ENCODE measurements at places on chromosomes 1 and 21. TPM values are rescaled to one million over a fixed set of nuclear protein-coding genes. Genes with fewer than 3 reads are reported as not detected.
A peak's percentile ranks its signal among the peaks of the same experiment; 100 is the strongest.

DNA sequence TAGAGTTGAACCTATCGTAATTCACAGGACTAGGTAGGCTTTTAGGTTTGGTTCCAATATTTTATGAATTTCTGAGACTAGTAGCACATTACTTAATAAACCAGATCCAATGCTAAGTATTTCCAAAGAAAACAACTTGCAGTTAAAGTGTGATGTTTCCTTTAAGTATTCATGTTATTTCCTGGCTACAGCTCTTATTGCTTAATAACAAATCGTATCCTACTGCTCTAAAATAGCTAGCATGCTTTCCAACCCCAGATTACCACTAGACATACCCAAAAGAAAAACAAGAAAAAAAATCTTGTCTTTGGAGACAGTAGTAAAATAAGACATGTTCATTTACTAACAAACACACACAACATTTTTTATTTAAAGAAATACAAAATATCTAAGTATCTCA, 898 bp downstream of the KRTAP27-1 start:
- no peak for DNase-seq
- no peaks in the 10 kb centered on the region for H3K4me1 ChIP-seq
- H3K27ac ChIP-seq = no peak overlapping the region
- no peak overlapping the region for H3K4me3 ChIP-seq
- no peaks in the 10 kb centered on the region for H3K27me3 ChIP-seq

DNA sequence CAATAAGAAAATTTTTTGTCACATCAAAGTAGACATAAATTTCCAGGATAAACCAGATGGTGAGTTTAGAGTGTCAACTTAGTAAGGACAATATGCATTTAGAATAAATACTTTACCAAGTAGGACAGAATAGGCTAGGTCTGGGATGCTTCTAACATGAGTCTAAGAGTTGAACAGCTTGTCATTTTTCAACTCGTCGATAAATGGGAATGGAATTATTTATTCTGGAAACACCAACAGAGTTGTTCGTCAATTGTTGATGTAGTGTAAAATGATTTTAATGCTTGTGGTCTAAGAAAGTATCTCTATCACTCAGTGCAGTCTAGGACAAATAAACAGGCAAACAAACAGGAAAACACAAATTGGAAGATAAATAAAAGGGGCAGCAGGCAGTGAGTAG, 358.4 kb upstream of the ST6GALNAC5 start:
- no peaks in the 10 kb centered on the region for H3K27me3 ChIP-seq
- no peak for DNase-seq
- no peaks in the 10 kb centered on the region for H3K4me1 ChIP-seq

GBP2 gene
- 46.1 TPM for polyA plus RNA-seq

LDLRAP1 gene
- polyA plus RNA-seq = 18.5 TPM

DNA sequence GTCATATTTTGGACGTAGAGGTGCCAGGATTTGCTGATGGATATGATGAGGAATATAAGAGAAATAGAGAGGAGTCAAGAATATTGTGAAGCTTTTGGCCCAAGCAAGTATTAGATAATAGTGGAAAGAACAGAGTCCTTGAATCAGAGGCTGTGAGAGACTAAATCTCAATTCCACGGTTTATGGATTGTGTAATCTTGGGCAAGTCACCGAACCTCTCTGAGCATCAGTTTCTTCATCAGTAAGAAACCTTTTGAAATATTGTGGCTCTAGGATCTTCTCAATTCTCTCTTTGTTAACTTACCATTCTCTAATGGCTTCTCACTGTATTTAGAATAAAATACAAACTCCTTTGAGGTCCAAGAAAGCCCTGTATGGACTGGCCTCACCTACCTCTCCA, 77.6 kb downstream of the RPS6KA1 start:
- no peaks in the 10 kb centered on the region for H3K27me3 ChIP-seq
- DNase-seq = peak; percentile 59
- H3K4me3 ChIP-seq = peak overlapping the region; percentile 13
- peaks cover 31% of the 10 kb centered on the region for H3K4me1 ChIP-seq
- peak overlapping the region; percentile 61 for H3K27ac ChIP-seq
- no peaks in the 10 kb centered on the region for H3K36me3 ChIP-seq

GRCh38 chr21:38823737-38824123, 18.0 kb downstream of the ETS2 start:
- no peak for DNase-seq
- no peak overlapping the region for H3K27ac ChIP-seq
- H3K27me3 ChIP-seq = no peaks in the 10 kb centered on the region
- H3K4me1 ChIP-seq = peaks cover 20% of the 10 kb centered on the region
- peaks cover 61% of the 10 kb centered on the region for H3K36me3 ChIP-seq
- H3K4me3 ChIP-seq = no peak overlapping the region

CRYBG2 gene
- polyA plus RNA-seq = not detected

TUT4 gene
- 4.3 TPM for polyA plus RNA-seq

DNA sequence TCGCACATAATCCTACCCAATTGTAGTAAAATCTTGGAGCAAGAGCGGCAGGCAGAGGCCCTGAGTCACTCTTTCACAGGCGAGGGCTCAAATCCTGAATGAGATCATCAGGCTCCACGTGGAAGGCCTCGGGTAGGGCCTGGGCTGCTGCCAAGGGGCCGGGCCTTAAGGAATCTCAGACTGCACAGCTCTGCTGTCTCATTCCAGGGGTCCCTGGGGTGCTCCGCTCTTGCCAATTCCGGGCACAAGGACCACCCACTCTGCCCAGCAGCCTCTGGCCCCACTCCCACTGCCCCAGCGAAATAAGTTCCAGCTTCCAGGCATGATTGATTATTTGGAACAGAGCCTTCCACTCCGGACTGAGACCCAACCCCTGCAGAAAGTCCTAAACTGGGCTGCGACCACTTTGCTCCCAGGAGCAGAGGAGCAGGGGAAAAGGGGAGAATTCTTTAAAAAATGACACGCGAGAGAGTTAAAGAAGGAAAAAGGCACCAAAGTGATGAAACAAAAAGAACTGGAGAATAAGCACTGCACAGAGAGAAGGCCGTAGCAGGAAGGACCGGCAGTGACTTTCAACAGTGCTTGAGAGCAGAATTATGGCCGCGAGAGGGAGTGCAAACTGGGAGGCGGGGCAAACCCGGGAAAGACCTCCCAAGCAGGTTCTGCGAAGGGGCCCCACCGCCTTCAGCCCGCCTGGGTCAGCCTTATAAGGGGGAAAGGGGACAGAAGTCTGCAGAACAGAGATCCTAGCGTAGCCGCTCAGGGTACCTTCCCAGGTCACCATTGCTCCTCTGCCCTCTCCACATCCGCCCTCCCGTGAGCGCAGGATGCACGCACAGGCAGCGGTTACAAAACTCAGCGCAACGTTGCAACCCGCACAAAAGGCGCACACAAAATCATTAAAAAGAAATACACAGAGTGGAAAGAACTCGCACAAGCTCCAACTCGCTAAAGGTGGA, 2.0 kb downstream of the ADAMTS1 start:
- H3K36me3 ChIP-seq = no peaks in the 10 kb centered on the region
- H3K27ac ChIP-seq = no peak overlapping the region
- peaks cover 41% of the 10 kb centered on the region for H3K4me1 ChIP-seq
- peaks cover 55% of the 10 kb centered on the region for H3K27me3 ChIP-seq
- no peak overlapping the region for H3K4me3 ChIP-seq
- DNase-seq = no peak

PDZK1IP1 gene
- polyA plus RNA-seq = not detected

GRCh38 chr1:234505769-234506102, 26.8 kb upstream of the TARBP1 start:
- no peak overlapping the region for H3K27ac ChIP-seq
- H3K4me3 ChIP-seq = no peak overlapping the region
- no peak for DNase-seq
- no peaks in the 10 kb centered on the region for H3K27me3 ChIP-seq

CXADR gene
- not detected for polyA plus RNA-seq

GRCh38 chr1:243441601-243442000, 185.8 kb downstream of the SDCCAG8 start:
- H3K36me3 ChIP-seq = no peaks in the 10 kb centered on the region
- no peaks in the 10 kb centered on the region for H3K27me3 ChIP-seq
- no peak for DNase-seq
- no peak overlapping the region for H3K27ac ChIP-seq
- H3K4me3 ChIP-seq = no peak overlapping the region
- peaks cover 22% of the 10 kb centered on the region for H3K4me1 ChIP-seq

DNA sequence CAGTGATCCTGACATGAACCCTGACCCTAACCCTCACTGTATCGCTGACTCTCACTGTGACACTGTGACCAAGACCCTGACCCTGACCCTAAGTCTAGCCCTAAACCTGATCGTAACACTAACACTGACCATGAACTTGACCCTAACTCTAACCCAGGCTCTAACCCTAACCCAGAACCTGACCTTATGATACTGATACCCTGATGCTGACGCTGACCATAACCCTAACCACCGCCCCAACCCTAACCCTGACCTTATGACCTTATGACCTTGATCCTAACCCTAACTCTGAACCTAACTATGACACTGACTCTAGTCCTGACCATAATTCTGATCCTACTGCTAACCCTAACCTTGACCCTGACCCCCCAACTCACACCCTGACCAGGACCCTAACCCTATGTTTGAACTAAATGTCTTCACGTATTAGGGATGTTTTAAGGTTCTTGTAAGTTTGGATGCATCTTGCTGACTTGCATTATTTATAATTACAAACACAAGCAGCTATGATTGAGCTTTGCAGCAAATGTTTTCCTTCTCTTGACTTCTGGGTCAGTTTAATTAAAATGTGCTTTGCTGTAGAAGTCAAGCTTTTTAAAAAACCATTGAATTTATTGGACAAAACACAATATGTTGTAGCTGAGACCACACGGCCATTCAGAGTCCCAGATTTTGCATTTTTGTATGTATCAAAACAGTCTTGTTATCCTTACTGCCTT, 23.9 kb upstream of the PRSS38 start:
- no peak for DNase-seq
- peaks cover 25% of the 10 kb centered on the region for H3K27me3 ChIP-seq

DNA sequence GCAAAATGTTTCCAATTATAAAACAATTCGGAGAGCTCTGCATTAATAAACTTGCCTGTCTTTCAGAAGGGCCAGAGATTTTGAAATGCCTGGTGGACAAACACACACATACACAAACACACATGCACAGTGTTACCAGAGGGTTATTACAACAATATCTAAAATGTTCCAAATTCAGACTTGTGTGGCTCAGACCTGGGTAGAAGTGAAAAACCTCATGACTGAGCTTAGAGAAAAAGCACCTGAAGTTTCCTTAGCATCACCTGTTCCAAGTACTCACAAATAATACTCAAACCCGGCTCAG, 247.9 kb downstream of the FOXD2 start:
- no peak for DNase-seq
- no peaks in the 10 kb centered on the region for H3K27me3 ChIP-seq
- no peaks in the 10 kb centered on the region for H3K36me3 ChIP-seq
- no peak overlapping the region for H3K4me3 ChIP-seq
- no peaks in the 10 kb centered on the region for H3K4me1 ChIP-seq
- H3K27ac ChIP-seq = no peak overlapping the region

S100A7A gene
- not detected for polyA plus RNA-seq

- H3K27ac ChIP-seq = no peak overlapping the region
- H3K36me3 ChIP-seq = peaks cover 55% of the 10 kb centered on the region
- H3K4me1 ChIP-seq = peaks cover 4% of the 10 kb centered on the region
- DNase-seq = no peak
- no peaks in the 10 kb centered on the region for H3K27me3 ChIP-seq
Observed at GRCh38 chr1:1318131-1318652, 6.3 kb downstream of the INTS11 start.

DNA sequence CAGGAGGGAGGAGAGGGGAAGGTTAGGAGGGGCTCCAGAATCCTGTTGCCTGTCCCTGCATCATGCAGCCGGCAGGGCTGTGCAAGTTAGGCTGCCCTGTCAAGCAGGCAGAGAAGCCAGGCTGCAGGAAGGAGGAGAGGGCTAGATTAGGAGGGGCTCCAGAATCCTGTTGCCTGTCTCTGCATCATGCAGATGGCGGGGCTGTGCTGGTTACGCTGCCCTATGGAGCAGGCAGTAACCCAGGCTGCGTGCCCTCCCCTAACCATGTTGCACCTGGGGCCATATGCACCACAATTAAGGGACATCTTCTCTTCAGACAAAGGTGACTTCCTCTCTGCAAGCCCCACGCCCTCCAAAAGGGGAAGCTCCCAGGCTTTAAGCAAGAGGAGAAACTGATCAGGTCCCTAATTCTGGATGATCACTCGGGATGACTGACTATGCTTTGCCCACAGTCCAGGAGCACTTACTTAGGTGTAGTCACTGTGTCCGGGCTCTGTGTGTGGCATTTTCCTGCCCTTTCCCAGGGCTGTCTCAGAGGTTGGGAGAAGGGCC, 457.4 kb downstream of the SETD4 start:
- H3K4me1 ChIP-seq = no peaks in the 10 kb centered on the region
- no peaks in the 10 kb centered on the region for H3K27me3 ChIP-seq
- peak; percentile 8 for DNase-seq
- no peak overlapping the region for H3K27ac ChIP-seq
- H3K36me3 ChIP-seq = no peaks in the 10 kb centered on the region

GRCh38 chr1:232629250-232630046, 485 bp downstream of the SIPA1L2 start:
- peak overlapping the region; percentile 81 for H3K4me3 ChIP-seq
- DNase-seq = peak; percentile 23
- H3K27ac ChIP-seq = no peak overlapping the region
- H3K27me3 ChIP-seq = peaks cover 6% of the 10 kb centered on the region
- H3K36me3 ChIP-seq = no peaks in the 10 kb centered on the region

GRCh38 chr21:46549650-46550049, 55.2 kb downstream of the S100B start:
- no peak for DNase-seq
- no peak overlapping the region for H3K4me3 ChIP-seq
- H3K36me3 ChIP-seq = peaks cover 48% of the 10 kb centered on the region
- peaks cover 34% of the 10 kb centered on the region for H3K4me1 ChIP-seq
- no peaks in the 10 kb centered on the region for H3K27me3 ChIP-seq

DNA sequence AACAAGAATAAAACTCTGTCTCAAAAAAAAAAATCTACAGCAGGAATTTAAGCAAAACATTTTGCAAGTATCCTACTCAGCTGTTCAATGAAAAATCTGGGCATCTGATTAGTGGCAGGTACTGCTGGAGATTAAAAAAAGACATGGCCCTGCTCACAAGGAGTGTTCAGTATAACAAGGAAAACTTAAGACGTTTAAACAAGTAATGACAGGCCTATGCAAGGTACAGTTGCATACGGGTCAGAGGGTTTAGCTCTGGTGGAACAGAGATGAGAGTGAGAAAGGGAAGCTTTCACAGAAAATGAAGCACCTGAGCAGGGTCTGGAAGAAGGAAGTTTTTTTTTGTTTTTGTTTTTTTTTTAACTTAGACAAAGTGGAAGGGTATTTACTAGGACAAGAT, 23.0 kb downstream of the SNRNP40 start:
- no peaks in the 10 kb centered on the region for H3K4me1 ChIP-seq
- H3K36me3 ChIP-seq = peaks cover 82% of the 10 kb centered on the region
- H3K27ac ChIP-seq = no peak overlapping the region
- H3K4me3 ChIP-seq = no peak overlapping the region
- no peaks in the 10 kb centered on the region for H3K27me3 ChIP-seq
- no peak for DNase-seq

GRCh38 chr1:78620666-78621065, 418 bp downstream of the IFI44L start:
- H3K27ac ChIP-seq = no peak overlapping the region
- peaks cover 20% of the 10 kb centered on the region for H3K4me1 ChIP-seq
- no peaks in the 10 kb centered on the region for H3K27me3 ChIP-seq
- DNase-seq = no peak

PEX10 gene
- 8.2 TPM for polyA plus RNA-seq
